ENCODE measurements at places on chromosomes 12 and 14.

DNA sequence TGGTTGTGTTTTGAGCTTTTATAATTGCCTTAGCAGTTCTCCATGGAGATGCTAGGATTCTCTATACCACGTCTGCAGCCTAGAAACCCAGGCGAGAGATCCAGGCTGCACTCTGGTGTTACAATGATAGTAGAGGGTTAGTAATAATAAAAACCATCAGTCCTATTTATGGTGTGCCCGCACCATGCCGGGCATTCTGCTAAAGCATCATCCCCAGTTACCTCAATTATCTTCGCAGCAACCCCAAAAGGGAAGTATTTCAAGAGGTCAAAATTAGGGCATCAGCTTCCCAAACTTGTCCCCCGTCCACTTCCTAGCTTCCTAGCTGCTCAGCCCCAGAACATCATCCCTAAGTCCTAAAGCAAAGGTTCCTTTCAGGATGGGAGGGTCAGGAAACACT lies 3.2 kb downstream of the SYNE3 start:
- no peak for DNase-seq

GRCh38 chr12:127548123-127548553 lies 718.8 kb upstream of the TMEM132C start:
- DNase-seq, result no peak

GRCh38 chr12:115312901-115313300 lies 628.9 kb upstream of the TBX3 start:
- no peak for DNase-seq

GRCh38 chr12:115574826-115575225 lies 702.7 kb downstream of the MED13L start:
- DNase-seq, result no peak

DNA sequence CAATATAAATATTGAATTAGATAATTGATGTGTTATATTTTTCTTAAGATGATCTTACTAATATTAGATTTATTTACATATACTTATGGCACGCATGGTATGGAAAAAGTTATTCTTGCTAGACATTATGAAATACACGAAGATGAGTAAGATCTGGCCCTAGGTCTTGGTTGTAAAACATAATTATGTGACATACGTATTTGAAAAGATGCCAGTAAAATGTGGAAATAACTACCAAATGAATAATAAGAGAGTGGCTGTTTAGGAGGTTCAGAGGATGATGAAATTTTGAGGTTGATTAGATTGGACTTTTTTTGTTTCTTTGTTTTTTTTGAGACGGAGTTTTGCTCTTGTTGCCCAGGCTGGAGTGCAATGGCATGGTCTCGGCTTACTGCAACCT lies 41.3 kb downstream of the FANCM start:
- no peak for DNase-seq

All from Right ventricle myocardium inferior (tissue), 1 donor.